Stimulated activated CD4-positive, alpha-beta T cell treated with anti-CD3 and anti-CD28 coated beads, Interleukin-4, amount 100 ng/mL, for 24 hours (primary cell): ENCODE measurements at places on chromosomes 11 and 22.
A peak's percentile ranks its signal among the peaks of the same experiment; 100 is the strongest.

DNA sequence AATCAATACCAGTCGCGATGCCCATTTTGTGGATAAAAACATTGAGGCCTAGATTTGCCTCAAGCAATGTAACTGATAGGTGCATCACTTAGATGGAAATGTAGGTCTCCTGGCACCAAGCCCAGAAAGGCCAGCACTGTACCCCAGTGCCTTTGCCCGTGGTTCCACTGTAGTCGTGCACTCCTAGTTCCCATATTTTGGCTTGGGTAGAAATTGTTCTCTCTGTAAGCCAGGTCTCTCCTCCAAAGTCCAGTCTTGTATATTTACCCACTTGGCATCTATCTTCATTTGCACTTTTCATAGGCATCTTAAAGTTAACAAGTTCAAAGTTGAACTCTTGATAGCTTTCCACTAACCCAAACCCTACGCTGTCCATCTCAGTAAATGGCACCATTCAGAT is 41.6 kb upstream of the DMC1 start:
- DNase-seq = no peak

DNA sequence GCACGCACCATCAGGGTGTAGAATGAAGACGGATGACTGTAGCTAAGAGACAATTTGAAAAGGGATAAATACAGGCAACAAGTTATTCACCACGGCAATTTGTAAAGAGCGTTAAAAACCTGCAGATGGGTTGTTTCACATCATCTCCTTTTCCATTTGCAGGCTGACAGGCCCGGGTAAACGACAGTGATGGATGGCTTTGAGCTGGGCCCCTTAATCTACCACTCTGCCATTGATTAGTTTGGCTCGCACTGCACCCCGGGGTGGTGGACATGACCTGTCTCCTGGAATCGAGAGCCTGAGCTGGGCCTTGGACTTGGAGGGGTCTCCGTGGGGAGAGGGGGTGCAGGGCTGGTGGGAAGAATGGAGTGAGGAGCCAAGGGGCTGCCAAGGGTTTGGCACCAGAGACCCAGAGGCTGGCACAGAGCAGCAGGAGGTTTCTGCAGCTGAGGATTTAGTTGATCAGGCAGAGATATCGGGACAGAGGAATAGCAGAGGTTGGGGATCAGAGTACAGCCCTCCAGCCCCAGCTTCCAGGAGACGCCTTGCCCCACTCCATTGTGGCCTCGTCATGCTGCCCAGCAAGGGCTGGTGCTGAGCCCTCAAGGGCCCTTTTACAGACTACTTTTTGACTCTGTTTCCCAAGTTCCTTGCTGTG is 110.6 kb upstream of the NECTIN1 start:
- DNase-seq = no peak

- no peak for DNase-seq
These were observed 85.5 kb downstream of the APIP start for GRCh38 chr11:34830648-34831047.

- no peak for DNase-seq
These were observed 19.9 kb downstream of the CTNND1 start for GRCh38 chr11:57781529-57781943.

DNA sequence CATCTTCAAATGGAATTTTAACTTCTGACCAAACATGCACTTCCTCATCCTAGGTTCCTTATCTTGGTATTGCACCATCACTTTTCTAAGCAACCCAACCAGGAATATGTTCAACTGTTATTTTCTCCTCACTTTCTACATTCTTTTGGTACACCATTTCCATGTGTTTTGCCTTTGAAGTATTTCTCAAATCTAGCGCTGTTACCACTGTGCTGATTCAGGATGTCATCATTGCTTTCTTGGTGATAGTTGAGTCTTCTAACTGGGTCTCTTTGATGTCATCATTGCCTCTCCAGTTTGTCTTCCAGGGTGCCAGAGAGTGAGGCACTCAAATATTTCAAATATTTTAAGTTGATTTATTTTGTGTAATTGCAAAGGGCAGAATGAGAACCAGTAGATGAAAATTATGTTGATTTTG is 47.5 kb downstream of the HORMAD2 start:
- DNase-seq = no peak

DNA sequence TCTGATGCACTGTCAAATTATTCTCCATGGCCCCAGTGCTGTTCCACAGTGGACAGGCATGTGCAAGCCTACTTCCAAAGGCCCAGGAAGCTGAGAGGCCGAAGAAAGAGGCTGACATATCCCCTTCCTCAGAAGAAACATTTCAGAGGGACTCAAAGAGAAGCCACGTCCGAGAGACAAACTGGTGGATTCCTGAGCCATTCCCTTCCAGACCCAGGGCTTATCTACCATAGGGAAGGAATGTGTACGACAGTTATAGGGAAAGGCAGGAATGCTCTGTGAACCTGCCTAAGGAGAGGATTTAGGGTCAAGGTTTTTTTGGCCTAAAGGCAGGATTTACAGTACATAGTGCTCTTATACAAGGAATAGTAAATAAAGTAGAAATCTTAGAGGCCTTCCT is 46.9 kb upstream of the TSKU start:
- DNase-seq = no peak

GRCh38 chr11:116790167-116791001 is 1.3 kb downstream of the APOA5 start:
- DNase-seq = no peak

DNA sequence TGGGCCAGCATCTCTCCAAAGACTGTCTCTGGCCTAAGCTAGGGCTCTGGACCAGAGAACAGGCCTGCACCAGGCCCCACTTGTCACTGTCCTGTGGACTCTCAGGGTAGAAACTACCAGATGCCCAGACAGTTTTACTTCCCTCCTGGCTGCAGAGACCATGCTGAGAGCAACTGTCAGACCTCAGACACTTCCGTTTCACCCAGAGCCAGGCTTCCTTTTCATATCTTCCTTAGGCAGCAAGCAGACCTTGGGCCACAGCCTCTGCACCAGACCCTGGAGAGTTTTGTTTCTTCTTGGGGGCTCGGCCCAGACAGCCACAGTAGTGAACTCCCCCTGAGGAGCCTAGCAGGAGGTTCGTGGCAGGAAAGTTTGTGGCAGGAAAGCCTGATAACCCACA is 12.1 kb upstream of the FCHSD2 start:
- peak; percentile 12 for DNase-seq

GRCh38 chr11:134554861-134555260 is 142.8 kb upstream of the B3GAT1 start:
- DNase-seq = no peak

- DNase-seq = no peak
These were observed 4.3 kb upstream of the SAA1 start for GRCh38 chr11:18261721-18262120.

DNA sequence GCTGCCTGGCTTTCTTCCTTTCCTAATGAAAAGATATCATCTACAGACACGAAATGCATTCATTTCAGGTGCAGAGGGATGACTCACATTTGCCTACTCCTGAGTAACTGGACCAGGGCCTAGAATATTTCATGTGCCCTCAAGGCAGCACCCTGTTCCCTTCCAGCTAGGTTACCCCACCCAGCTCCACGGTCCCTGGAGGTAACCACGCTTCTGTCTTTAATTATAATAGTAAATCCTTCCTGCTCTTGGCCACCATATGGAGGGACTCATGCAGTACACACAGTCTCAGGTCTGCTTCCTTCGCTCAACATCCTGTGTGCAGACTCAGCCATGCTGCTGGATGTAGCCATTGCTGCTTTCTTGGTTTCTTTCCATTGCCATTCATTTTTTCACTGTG is 22.3 kb downstream of the DHCR7 start:
- DNase-seq = no peak

DNA sequence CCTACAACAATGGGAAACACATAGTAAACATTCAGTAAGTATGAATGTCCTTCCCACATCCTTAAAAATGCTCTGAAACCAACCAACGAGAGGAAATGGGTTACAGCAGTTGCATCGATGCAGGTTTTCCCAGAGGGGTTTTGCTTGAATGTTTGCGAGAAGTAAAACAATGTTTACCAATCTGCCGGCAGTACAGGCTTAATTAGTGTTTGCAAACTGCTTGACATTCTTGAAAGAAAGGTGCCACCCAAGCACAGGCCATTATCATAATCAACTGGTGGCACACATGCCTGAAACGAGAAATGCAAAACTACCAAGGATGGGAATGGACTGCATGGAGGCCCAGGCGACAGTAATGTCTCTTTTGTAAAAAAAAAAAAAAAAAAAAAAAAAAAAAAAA is 27.1 kb upstream of the OPCML start:
- no peak for DNase-seq

- no peak for DNase-seq
These were observed 789 bp upstream of the NCF4 start for GRCh38 chr22:36860017-36860416.

GRCh38 chr11:29135504-29135903 is 881.3 kb downstream of the KCNA4 start:
- DNase-seq = no peak

- no peak for DNase-seq
These were observed 238.0 kb upstream of the NARS2 start for GRCh38 chr11:78812513-78813293.

- DNase-seq = no peak
These were observed 71.2 kb upstream of the TP53AIP1 start for GRCh38 chr11:129013737-129014475.

GRCh38 chr11:121645596-121645995 is 192.8 kb upstream of the SORL1-AS1 start:
- no peak for DNase-seq

- no peak for DNase-seq
These were observed 1.1 kb downstream of the SLC22A8 start for GRCh38 chr11:63014408-63015055.

DNA sequence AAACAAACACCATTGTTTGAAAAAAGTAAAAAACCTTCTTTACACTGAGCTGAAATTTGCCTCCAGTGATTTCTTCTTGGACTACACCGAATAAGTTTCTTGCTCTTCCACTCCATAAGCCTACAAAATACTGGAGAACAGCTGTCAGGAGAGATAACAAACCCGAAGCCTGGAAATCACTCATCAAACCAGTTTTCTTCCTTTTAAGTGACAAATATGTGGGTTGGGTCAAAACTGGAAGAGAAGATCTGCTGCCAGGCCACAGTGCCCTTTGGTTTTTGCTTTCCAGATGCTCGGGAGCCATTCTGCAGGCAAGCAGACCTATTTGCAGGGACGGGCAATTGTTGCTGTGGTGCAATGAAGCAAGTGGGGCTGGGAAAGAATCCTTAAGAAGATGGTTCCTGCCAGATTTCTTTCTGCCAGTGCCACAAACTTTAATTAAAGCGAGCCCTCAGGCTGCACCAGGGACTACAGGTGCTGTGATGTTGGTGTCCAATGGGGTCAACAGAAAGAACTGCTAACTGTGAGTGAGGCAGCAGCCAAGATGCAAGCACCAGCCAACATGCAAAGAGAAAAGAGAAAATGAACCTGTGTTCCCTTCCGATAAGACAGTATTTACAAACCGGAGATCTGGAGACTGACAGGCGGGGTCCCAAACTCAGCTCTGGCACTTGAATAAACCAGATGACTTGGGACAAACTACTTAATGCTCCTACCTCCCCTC is 44.8 kb upstream of the SMCO4 start:
- DNase-seq = no peak

- no peak for DNase-seq
These were observed 66.4 kb upstream of the OLFML1 start for GRCh38 chr11:7418906-7419305.

DNA sequence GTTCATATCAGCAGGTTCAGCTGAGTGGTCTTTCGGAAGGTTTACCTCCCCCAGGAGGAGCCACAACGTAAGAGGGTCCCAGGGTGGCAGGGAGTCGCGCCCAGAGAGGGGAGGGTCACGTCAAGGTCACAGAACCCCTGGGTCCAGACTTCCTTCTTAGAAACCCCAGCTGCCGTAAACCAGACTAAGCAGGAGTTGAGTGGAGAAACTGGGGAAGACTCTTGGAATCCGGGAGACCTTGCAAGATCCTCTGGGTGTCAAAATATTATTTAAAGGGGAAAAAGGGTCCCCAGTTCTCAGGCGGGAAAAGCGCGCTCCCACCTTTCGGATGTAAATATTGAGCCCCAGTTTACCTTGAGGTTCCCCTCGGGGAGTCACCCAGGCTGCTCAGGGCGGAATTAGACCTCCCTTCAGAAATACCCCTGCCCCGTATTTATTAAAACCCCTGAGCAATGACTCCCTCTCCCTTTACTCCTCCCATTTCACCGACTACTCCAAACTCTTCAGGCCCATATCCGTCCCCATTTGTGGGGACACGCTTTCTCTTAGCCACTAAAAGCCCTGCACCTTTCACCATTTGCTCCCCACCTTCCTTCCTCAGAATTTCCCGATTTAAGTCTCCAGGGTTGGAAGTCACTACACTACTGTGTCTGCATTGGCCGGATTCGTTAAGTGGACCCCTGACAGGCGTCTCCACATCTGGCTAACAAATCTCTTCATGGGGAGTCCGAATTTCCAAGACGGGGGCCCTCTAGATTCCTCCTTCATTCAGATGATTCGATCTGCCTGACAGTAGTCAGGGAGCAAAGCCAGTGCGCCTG is 4.2 kb downstream of the SLC17A6 start:
- no peak for DNase-seq

DNA sequence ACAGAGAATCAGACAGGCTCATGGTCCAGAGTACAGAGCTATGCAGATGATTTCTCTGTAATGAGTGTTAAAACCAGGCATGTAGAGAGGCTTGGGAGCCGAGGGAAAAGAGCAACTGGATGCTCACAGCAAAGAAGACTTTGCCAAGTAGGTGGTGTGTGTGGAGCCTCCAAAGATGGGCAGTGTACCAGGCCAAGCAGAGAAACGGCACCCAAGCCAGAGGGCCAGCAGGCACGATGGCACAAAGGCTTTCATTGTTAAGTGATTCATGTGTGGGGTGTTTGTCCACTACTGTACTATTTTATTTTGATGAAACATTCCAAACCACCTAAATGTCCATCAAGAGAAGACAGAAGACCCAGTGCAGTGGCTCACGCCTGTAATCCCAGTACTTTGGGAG is 11.1 kb downstream of the RANGAP1 start:
- DNase-seq = no peak

- DNase-seq = no peak
These were observed 983 bp downstream of the EHF start for GRCh38 chr11:34621876-34622275.

DNA sequence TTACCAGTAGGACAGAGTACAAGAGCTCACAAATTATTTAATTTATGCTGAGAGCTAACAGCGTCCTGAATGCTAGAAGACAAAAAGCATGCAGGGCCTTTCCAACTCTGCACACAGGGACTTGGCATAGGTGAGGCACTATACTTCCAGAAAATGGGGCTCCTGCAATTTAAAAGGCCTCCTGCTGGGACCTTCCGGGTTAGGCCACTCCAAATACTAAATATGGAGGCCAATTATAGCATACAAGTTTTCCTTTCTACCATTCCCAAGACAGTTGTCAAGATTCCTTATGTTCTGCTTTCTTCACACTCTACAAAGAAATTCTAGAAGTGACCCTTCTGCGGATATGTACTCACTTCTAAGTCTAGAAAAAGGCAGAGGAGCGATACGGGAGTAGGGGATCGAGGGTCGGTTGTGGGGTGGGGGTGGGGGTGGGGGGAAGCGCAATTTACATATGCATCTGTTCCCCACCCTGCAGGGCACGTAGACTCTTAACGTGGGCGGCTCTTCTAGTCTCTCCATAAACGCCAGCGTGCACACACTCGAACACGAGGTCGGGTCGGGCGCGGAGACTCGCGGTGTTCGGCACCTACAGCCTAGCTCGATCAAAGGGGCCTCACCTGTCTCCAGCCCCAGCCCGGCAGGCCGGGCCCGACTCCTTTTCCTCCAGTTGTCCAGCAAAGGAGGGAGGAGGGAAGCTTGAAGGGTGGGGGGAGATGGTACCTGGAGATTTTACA is 728 bp downstream of the DCUN1D5 start:
- peak; percentile 57 for DNase-seq
